ENCODE measurements at places on chromosomes 11 and 22. TPM values are rescaled to one million over a fixed set of nuclear protein-coding genes. Genes with fewer than 3 reads are reported as not detected.

DNA sequence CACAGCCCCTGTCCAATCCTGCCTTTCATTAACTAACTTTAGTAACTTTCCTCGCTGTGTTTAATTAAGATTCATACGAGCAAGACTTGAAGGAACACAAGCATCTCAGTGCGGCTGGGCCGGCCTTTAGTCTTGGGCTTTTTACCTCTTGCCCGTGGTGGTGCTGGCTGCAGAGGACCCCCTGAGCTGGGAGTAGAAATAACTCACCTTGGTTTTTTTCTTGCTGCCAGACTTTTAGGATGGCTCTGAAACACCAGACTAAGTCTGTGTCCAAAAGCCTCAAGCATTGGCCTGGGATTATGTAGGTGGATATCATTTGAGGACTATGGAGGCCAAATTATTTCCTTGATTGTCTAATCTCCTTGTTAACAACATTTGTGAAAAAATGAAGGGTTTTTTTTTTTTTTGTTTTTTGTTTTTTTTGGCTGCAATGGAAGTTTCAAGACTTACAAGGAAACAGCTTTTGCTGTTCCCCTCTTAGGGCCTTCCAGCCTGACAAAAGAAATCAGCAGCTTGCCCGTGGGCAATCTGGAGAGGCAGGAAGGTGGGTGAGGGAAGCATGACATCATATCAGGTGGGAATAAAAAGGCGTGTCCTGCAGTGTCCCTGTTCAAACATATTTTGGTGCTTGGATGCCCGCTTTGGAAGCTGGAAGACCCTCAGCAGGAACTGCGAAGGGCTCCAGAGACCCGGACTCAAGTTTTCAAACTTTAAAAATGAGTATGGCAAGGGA lies 44.0 kb downstream of the SMIM38 start:
- no peak overlapping the region for H3K4me3 ChIP-seq
- H3K4me1 ChIP-seq, result peaks cover 10% of the 10 kb centered on the region
- no peaks in the 10 kb centered on the region for H3K36me3 ChIP-seq
- DNase-seq, result no peak
- no peaks in the 10 kb centered on the region for H3K27me3 ChIP-seq
- no peak overlapping the region for H3K27ac ChIP-seq

GRCh38 chr11:70788248-70789022 lies 390.1 kb downstream of the CTTN start:
- H3K27ac ChIP-seq, result no peak overlapping the region
- H3K36me3 ChIP-seq, result no peaks in the 10 kb centered on the region
- H3K27me3 ChIP-seq, result no peaks in the 10 kb centered on the region
- DNase-seq, result no peak
- H3K4me1 ChIP-seq, result no peaks in the 10 kb centered on the region
- no peak overlapping the region for H3K4me3 ChIP-seq

- no peak overlapping the region for H3K4me3 ChIP-seq
- no peak overlapping the region for H3K27ac ChIP-seq
- H3K27me3 ChIP-seq, result no peaks in the 10 kb centered on the region
- H3K4me1 ChIP-seq, result peaks cover 13% of the 10 kb centered on the region
- DNase-seq, result peak; percentile 57
These were observed 4.5 kb downstream of the RAB36 start for GRCh38 chr22:23149743-23150238.

DNA sequence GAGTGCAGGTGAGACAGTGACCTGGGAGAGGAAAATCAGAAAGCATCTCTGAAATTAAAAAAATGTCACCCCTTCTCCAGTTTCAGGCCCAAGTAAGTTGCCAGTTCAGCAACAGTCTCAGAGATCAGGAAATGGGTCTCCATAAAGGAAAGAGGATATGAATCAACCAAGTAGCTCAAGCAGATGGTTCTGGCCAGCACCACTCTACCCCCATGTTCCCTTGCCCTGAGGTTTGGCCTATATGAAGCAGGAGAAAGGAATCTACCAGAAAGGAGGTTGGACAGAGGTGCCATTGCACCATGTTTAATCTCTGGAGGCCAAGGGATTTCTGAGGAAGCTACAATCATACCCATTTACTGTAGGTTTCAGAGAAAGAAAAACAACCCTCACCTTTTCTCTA lies 7.7 kb downstream of the FZD4 start:
- H3K27ac ChIP-seq, result peak overlapping the region; percentile 41
- H3K4me3 ChIP-seq, result no peak overlapping the region
- H3K4me1 ChIP-seq, result peaks cover 85% of the 10 kb centered on the region
- peaks cover 84% of the 10 kb centered on the region for H3K36me3 ChIP-seq
- DNase-seq, result no peak

GRCh38 chr11:120306519-120307242 lies 18.4 kb upstream of the TLCD5 start:
- no peaks in the 10 kb centered on the region for H3K27me3 ChIP-seq
- DNase-seq, result no peak
- H3K27ac ChIP-seq, result no peak overlapping the region

- H3K27ac ChIP-seq, result peak overlapping the region; percentile 90
- no peak overlapping the region for H3K4me3 ChIP-seq
- no peaks in the 10 kb centered on the region for H3K27me3 ChIP-seq
- H3K36me3 ChIP-seq, result no peaks in the 10 kb centered on the region
- H3K4me1 ChIP-seq, result no peaks in the 10 kb centered on the region
These were observed 1.3 kb upstream of the LIMK2 start for GRCh38 chr22:31210556-31211421.

- no peak for DNase-seq
- no peak overlapping the region for H3K27ac ChIP-seq
- no peaks in the 10 kb centered on the region for H3K27me3 ChIP-seq
- no peaks in the 10 kb centered on the region for H3K4me1 ChIP-seq
These were observed 45.3 kb upstream of the POGLUT3 start for GRCh38 chr11:108543316-108543964.

DNA sequence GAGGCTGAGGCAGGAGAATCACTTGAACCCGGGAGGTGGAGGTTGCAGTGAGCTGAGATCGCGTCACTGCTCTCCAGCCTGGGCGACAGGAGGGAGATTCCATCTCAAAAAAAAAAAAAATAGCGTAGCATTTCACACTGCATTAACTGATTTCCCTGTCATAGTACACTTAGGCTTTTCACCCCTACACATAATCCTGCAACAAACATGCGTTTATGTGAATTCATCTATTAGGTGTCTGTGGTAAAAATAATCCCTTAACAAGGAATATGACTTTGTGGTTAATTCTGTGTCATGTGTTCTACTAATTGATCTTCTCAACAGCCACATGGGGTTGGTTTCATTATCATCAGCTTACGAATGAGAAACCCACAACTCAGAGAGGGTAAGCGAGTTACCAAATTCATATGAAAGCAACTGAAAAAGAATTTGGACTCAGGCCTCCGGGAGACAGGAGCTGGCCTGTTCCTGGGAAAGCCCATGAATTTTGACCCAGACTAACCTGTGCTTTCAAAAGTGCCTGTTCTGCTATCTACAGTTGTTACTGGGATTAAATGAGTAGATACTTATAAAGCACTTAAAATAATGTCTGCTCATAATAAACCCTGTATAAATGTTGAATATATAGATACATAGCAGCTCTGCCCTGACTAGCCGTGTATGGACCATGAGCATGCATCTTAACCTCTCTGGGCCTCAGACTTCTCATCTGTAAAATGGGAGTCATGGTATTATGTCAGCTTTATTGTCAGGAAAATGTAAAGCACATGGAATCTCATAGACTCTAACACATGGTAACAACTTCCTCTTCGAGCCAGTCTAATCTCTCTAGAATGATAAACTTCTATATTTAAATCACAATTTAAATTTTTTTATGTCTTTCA lies 36.6 kb downstream of the KCNJ1 start:
- H3K27ac ChIP-seq, result no peak overlapping the region
- no peaks in the 10 kb centered on the region for H3K27me3 ChIP-seq
- H3K4me3 ChIP-seq, result no peak overlapping the region
- no peak for DNase-seq

Gene GPR83
- not detected for total RNA-seq

DNA sequence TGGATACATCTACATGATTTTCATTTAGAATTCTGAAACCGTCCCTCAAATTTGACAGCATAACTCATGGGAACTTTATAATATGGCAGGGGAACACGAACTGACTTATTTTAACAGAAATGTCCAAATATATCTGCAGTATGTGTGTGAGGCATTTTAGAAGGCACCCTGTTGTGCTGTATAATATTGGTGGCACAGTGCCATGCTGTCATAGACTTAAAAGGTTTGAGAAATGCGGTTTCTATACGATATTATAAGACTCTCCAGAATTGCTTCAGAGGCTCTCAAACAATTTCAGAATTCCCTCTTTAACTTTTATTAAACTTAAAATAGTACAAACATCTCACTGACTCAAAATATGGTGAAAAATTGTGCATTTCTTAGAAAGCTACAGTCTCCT lies 181.6 kb downstream of the MSANTD4 start:
- no peaks in the 10 kb centered on the region for H3K27me3 ChIP-seq
- H3K36me3 ChIP-seq, result no peaks in the 10 kb centered on the region
- H3K4me1 ChIP-seq, result no peaks in the 10 kb centered on the region
- H3K4me3 ChIP-seq, result no peak overlapping the region
- no peak for DNase-seq

DNA sequence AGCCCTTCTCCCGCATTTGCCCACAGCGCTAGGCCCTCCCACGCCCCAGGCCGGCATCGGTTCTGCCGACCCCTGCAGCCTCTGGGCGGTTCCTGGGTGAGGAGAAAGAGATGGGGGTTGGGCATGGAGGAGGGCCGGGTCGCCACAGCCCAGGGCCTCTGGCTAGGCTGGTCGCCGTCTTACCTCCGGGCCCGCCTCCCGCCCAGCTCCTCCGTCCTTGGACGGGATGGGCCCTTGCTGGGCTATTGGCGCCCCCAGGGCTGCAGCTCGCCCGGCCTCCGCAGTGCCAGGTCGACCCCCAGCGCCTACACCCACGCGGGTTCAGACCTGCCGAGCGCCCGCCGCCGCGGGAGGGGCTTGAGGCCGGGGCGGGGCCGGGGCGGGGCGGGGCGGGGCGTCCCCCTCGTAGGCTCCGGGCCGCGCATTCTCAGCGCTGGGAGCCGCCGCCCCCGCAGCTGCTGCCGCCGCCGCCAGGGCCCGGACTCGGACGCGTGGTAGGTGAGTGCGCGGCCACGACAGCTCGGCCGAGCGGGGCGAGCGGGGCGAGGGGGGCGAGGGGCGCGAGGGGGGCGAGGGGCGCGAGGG lies at the start of gene CD151:
TSS of gene CD151 (plus strand) at position 424 of the 585 bp plus-strand sequence. CDS start 3,118 bp downstream, outside the sequence.
- no peaks in the 10 kb centered on the region for H3K27me3 ChIP-seq
- DNase-seq, result peak; percentile 63
- H3K4me3 ChIP-seq, result peak within 1 kb of the TSS; percentile 92
- H3K36me3 ChIP-seq, result peaks cover 19% of the 10 kb centered on the region

Gene OR4D5
- not detected for total RNA-seq

- no peak overlapping the region for H3K27ac ChIP-seq
- peaks cover 19% of the 10 kb centered on the region for H3K4me1 ChIP-seq
- H3K4me3 ChIP-seq, result no peak overlapping the region
- H3K36me3 ChIP-seq, result peaks cover 12% of the 10 kb centered on the region
These were observed 1.4 kb upstream of the MFNG start for GRCh38 chr22:37487571-37487970.

DNA sequence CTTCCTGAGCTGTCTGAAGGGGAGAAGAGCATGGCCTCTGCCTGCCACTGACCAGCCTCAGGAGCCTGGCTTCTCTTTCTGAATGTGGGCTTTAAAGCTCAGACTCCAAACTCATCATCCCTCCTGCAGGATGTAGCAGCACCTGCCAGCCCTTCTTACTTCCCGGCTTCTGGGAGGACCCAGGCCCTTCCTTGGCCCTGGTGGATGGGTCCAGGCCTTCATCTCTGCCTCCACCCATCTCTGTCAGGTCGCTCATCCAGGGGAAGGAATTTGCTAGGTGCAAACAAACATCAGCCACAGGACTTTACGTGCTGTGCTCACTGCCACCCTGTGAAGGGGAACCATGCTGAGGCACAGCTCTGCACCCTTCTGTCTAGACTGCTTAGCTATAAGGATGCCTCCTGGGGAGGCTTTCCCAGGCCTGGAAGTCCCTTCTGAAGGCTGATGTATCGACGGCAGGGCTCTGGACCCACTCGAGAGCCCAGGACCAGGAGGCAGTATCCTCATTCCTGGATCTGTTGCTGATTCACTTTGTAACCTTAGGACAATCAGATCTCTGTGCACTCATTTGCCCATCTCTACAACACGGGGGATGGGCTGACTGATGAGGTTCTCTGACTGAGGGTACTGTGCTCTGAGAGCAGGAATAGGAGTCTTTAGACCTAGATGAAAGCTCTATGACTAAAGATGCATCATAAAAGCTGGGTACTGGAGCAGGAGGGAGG lies 30.9 kb downstream of the USP35 start:
- no peaks in the 10 kb centered on the region for H3K4me1 ChIP-seq
- H3K27me3 ChIP-seq, result no peaks in the 10 kb centered on the region
- H3K4me3 ChIP-seq, result no peak overlapping the region
- H3K36me3 ChIP-seq, result peaks cover 19% of the 10 kb centered on the region
- H3K27ac ChIP-seq, result no peak overlapping the region

Gene SCN3B
- total RNA-seq, result 0.91 TPM

Gene SLC22A8
- total RNA-seq, result not detected

Gene HIC2
- total RNA-seq, result 2.8 TPM

GRCh38 chr22:46159777-46160176 lies 9.5 kb downstream of the PPARA start:
- no peak overlapping the region for H3K4me3 ChIP-seq
- peaks cover 6% of the 10 kb centered on the region for H3K4me1 ChIP-seq
- no peak overlapping the region for H3K27ac ChIP-seq
- H3K36me3 ChIP-seq, result peaks cover 40% of the 10 kb centered on the region
- DNase-seq, result no peak

DNA sequence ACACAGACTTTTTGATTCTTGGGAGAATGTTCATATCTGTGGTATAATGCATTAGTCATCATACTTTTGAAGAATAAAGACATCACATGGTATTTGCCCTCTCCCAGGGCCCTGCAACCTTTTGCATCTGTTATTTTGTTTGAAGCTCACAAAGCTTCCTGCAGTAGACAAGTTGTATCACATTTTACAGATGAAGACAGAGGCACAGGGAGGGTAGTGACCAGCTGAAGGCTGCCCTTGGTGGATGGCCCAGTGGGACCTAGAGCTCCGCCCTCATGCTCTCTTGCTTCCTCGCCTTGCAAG lies 66.4 kb downstream of the UBASH3B start:
- no peak overlapping the region for H3K4me3 ChIP-seq
- H3K27ac ChIP-seq, result no peak overlapping the region
- peaks cover 52% of the 10 kb centered on the region for H3K4me1 ChIP-seq
- H3K27me3 ChIP-seq, result no peaks in the 10 kb centered on the region
- no peaks in the 10 kb centered on the region for H3K36me3 ChIP-seq
- DNase-seq, result no peak

Gene FGF4
- not detected for total RNA-seq

- DNase-seq, result no peak
- H3K4me1 ChIP-seq, result peaks cover 85% of the 10 kb centered on the region
- H3K27ac ChIP-seq, result no peak overlapping the region
- H3K4me3 ChIP-seq, result no peak overlapping the region
- H3K36me3 ChIP-seq, result no peaks in the 10 kb centered on the region
These were observed 7.2 kb downstream of the FLI1 start for GRCh38 chr11:128701086-128701485.

Data from heart left ventricle (tissue), 16 donors.